ENCODE measurements at places on chromosomes 2 and 18.

DNA sequence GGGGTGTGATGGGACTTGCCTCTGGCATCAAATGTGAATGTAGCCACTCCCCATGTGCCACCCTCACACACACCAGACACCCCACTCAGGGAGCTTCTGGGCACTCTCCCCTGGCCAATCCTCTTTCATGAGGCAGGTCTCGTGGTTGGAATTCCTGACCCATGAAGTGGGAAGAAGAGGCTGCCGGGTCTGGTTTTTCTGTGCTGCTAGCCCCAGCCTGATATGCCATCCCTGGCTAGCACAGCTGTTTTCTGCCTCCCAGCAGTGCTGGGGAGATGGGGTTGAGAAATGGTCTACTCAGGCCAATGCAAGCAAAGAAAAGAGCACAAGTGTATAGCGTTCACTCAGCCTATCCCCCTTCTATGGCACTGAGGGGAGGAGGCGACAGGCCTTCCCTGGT is 1.2 kb upstream of the C2orf72 start:
- no peaks in the 10 kb centered on the region for H3K4me1 ChIP-seq

- peaks cover 19% of the 10 kb centered on the region for H3K27me3 ChIP-seq
- no peak for DNase-seq
- H3K36me3 ChIP-seq, result no peaks in the 10 kb centered on the region
- peaks cover 4% of the 10 kb centered on the region for H3K4me1 ChIP-seq
- H3K4me3 ChIP-seq, result peak overlapping the region; percentile 27
- H3K27ac ChIP-seq, result no peak overlapping the region
Measured at GRCh38 chr2:231680285-231680991, 27.9 kb upstream of the PTMA start.

DNA sequence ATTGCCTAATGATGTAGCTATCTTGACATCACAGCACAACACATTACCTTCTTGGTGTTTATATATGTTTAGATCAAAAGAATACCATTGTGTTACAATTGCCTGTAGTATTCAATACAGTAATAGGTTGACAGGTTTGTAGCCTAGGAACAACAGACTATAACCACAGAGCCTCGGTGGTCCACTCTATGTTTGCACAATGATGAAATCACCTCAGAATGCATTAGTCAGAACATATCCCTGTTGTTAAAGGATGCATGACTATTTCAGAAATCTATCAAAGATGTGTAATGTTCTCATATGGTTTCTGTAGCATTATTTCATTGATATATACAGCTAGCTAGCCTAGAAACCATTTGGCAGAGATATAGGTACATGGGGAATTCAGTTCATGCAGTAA is 8.9 kb downstream of the METTL5 start:
- H3K4me1 ChIP-seq, result peaks cover 29% of the 10 kb centered on the region
- H3K4me3 ChIP-seq, result no peak overlapping the region
- no peaks in the 10 kb centered on the region for H3K27me3 ChIP-seq
- H3K36me3 ChIP-seq, result peaks cover 68% of the 10 kb centered on the region

DNA sequence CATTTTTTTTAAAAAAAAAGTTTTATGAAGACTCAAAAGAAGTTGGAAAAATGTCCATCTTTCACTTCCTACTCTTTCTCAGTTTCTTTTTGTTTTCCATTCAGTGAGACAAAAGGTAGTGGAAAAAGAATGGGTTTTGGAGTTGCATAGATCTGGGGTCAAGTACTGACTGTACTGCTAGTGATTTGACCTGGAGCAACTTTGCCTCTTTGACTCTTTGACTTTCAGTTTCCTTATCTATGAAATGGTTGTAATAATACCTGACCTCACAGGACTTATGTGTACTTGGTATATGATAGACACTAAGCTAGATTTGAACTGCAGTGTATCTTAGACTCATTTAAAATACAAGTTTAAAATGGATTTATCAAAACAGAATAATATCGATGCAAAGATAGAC is 3.5 kb upstream of the KCNE4 start:
- peaks cover 3% of the 10 kb centered on the region for H3K27me3 ChIP-seq
- no peak overlapping the region for H3K27ac ChIP-seq
- H3K4me3 ChIP-seq, result no peak overlapping the region
- no peaks in the 10 kb centered on the region for H3K36me3 ChIP-seq

GRCh38 chr2:66173645-66174044 is 261.3 kb upstream of the MEIS1 start:
- no peak for DNase-seq
- no peaks in the 10 kb centered on the region for H3K27me3 ChIP-seq
- no peaks in the 10 kb centered on the region for H3K36me3 ChIP-seq
- H3K4me3 ChIP-seq, result no peak overlapping the region
- no peak overlapping the region for H3K27ac ChIP-seq

DNA sequence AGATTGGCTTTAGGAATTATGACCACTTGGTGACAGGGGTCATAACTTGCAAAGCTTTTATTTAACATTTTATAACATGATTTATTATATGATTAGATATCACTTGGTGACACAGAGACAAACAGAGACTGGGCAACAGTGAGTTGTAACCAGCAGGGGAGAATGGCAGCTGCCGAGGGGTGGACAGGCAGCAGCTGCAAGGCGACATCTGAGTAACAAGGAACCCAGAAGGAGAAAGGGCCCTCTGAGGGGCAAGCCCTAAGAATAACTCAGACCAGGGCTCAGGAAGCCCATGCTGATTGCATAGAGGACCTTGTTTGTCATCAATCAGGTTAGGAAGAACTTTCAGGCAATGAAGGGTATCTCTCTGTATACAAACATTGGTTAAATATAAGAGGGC is 339.9 kb upstream of the SOX11 start:
- no peak for DNase-seq
- H3K4me1 ChIP-seq, result no peaks in the 10 kb centered on the region
- no peaks in the 10 kb centered on the region for H3K36me3 ChIP-seq
- no peak overlapping the region for H3K27ac ChIP-seq

- no peak overlapping the region for H3K27ac ChIP-seq
- no peaks in the 10 kb centered on the region for H3K36me3 ChIP-seq
- DNase-seq, result no peak
- no peak overlapping the region for H3K4me3 ChIP-seq
Measured at GRCh38 chr2:42850016-42850805, 57.8 kb upstream of the HAAO start.

- H3K4me3 ChIP-seq, result no peak overlapping the region
- DNase-seq, result no peak
- peaks cover 11% of the 10 kb centered on the region for H3K4me1 ChIP-seq
Measured at GRCh38 chr2:147495734-147496133, 349.1 kb upstream of the ACVR2A start.

GRCh38 chr18:3873698-3874097 is 423.7 kb downstream of the TGIF1 start:
- H3K27ac ChIP-seq, result no peak overlapping the region
- peaks cover 13% of the 10 kb centered on the region for H3K27me3 ChIP-seq
- H3K36me3 ChIP-seq, result no peaks in the 10 kb centered on the region
- no peaks in the 10 kb centered on the region for H3K4me1 ChIP-seq
- H3K4me3 ChIP-seq, result no peak overlapping the region

DNA sequence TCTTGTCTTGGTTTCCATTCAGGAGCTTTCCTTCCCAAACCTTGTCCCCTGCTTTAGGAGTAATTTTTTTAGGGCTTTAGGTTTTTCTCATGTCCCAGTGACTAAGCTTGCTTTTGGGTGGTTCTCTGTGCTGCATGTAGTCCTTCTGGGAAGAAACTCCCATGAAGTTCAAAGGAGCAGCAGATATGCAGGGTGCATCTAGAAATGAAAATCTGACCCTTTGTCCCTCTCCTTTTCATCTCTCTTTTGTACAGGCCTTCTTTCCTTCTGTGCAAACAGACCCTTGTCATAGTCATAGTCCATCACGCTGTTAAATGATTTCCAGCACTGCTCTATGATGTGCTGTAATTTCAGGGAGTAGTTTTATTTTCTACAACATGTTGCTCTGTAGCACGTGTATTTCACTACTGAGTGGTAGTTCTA is 20.4 kb downstream of the FMNL2 start:
- no peak overlapping the region for H3K27ac ChIP-seq
- H3K4me1 ChIP-seq, result no peaks in the 10 kb centered on the region
- no peak for DNase-seq

DNA sequence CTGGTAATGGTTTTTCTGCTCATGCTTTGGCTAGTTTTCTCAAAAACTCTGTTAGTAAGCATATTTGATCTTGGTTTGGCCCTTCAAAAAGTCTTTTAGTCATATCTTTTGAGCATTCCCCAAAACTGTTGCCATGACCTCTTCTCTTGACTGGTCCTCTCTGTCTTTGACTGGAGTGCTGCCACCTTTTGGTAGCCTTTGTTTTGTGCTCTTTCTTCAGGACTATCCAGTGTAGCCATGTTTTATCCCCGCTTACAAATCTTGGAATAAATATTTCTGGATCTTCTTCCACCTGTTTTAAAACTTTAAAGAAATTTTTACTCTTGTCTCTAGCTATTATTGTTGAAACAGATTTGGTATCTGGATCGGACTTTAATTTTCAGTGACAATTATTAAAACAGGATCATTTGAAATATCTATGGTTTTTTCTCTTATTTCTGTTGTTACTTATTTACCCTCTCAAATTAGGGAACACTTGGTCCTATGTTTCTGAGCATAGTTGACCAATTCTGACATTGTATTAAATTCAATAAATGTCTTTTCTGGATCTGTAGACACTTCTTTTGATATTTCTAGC is 965 bp upstream of the ELOA2 start:
- H3K4me3 ChIP-seq, result no peak overlapping the region
- no peaks in the 10 kb centered on the region for H3K36me3 ChIP-seq
- H3K27me3 ChIP-seq, result peaks cover 3% of the 10 kb centered on the region
- no peak overlapping the region for H3K27ac ChIP-seq
- no peaks in the 10 kb centered on the region for H3K4me1 ChIP-seq
- DNase-seq, result peak; percentile 8

- H3K4me3 ChIP-seq, result peak overlapping the region; percentile 16
- no peak overlapping the region for H3K27ac ChIP-seq
- no peaks in the 10 kb centered on the region for H3K36me3 ChIP-seq
- no peaks in the 10 kb centered on the region for H3K27me3 ChIP-seq
- DNase-seq, result no peak
Measured at GRCh38 chr18:44786688-44787087, 106.0 kb downstream of the SETBP1 start.

DNA sequence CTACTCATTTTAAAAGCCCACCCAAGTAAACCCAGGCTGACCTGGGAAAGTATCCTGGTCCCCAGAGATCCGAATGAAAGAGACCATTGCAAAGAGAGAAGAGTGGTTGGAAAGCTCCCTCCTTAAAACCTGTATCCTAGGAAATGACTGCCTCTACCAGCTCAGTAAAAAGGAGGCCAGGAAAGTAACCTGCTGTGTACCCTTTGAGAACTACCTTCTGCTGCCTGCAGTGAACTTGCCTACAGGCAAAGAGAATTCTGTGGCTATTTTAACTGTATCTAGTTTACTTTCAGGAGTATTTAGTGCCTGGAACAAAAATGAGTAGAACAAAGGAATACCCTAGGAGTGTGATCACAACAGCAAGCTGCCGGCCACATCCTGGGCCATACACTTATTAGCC is 641.7 kb upstream of the NRXN1 start:
- H3K4me3 ChIP-seq, result no peak overlapping the region
- no peak for DNase-seq
- no peaks in the 10 kb centered on the region for H3K27me3 ChIP-seq
- H3K27ac ChIP-seq, result no peak overlapping the region
- H3K4me1 ChIP-seq, result no peaks in the 10 kb centered on the region

DNA sequence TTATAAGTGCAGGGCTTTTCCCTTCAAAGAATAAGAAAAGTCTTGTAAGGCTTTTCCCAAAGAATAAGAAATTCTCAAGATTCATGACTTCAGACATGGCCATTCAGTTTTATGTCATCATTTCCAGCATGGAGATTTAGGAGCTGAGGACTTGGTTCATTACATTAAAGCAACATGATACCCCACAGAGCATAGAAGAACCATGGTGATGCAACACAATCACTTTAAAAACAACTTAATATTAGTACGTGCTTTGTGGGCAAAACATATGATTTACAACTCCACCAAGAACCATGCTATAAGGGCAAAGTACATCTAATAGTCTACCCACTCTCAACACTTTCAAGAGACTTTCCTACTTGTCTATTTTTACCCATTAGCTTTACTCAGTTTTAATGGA is 214.4 kb downstream of the SRBD1 start:
- no peak for DNase-seq
- no peak overlapping the region for H3K27ac ChIP-seq
- no peaks in the 10 kb centered on the region for H3K27me3 ChIP-seq
- H3K36me3 ChIP-seq, result peaks cover 19% of the 10 kb centered on the region
- H3K4me1 ChIP-seq, result no peaks in the 10 kb centered on the region

- H3K4me3 ChIP-seq, result no peak overlapping the region
- no peaks in the 10 kb centered on the region for H3K27me3 ChIP-seq
- H3K4me1 ChIP-seq, result peaks cover 5% of the 10 kb centered on the region
- H3K27ac ChIP-seq, result no peak overlapping the region
Measured at GRCh38 chr2:37692711-37693110, 21.3 kb upstream of the CDC42EP3 start.

DNA sequence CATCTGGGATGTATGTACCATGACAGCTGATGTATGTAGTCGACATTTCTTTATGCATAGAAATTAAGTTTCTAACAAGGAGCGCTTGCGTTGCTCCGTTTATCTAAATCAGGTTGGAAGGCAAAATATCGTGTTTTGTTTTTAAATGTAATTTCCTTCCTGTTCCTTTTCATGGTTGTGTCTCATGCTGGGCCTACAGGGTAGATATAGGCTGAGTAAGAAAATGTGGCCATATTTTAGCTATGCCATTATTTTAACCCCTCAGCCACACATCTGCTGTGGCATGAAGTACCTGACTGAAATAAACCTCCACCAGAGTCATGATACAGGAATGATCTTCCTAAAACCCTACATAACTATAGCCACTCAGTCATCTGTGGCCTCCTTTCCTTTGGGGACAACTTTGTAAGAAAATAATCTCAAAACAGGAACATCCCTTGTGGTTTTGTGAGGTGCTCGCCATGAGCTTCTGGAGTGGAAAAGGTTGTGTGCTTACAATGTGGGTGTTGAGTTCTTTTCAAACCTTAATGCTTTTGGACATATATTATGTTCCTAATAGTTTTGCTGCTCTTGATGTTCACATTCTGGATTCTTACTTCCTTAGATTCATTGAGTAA is 214.3 kb downstream of the FAM210A start:
- H3K36me3 ChIP-seq, result peaks cover 27% of the 10 kb centered on the region
- H3K27me3 ChIP-seq, result no peaks in the 10 kb centered on the region
- H3K4me1 ChIP-seq, result peaks cover 39% of the 10 kb centered on the region
- H3K4me3 ChIP-seq, result no peak overlapping the region

DNA sequence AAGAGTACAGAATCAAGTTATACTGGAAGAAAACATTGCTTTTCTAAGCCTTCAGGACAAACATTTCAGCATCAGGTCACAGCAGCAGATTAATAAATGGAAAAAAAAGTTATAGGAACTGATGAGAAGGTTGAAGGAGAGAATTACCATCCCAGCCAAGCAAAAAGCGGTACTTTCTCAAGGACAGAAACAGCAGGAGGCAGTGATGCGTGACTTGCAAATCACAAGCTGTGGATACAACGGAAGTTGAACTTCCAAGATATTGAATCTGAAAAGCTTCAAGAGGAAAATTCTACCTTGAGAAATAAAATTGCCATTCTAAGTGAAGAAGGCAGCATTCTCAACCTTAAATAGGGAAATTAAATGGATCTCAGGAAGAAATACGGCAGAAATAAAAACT is 18.5 kb upstream of the SERPINB12 start:
- H3K27me3 ChIP-seq, result peaks cover 10% of the 10 kb centered on the region
- no peaks in the 10 kb centered on the region for H3K4me1 ChIP-seq

- peaks cover 22% of the 10 kb centered on the region for H3K36me3 ChIP-seq
- H3K27ac ChIP-seq, result peak overlapping the region; percentile 75
- H3K4me3 ChIP-seq, result peak overlapping the region; percentile 10
- H3K27me3 ChIP-seq, result no peaks in the 10 kb centered on the region
- peaks cover 55% of the 10 kb centered on the region for H3K4me1 ChIP-seq
Measured at GRCh38 chr2:96256611-96257113, 9.1 kb downstream of the TMEM127 start.
